ENCODE measurements at places on chromosomes 6 and 20. TPM values are rescaled to one million over a fixed set of nuclear protein-coding genes. Genes with fewer than 3 reads are reported as not detected.

DNA sequence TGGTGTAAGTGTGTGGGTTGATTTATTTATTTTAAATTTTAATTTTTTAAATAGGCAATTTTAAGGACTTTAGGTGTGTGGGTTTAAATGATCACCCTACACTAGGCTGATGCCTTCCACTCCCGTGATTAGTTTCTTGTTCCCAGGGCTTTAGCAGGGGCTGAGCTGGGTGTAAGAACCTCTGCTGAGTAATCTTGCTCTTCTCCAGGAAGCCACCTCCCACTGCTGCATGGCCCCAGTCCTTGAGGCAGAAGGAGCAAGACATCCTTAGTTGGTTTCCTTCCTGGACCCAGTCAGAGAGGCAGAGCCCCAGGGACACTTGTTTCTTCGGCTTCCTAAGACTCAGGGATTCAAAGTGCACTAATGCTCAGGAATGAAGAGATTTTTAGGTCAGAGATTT is 19.8 kb upstream of the CDC5L start:
- DNase-seq, result no peak

GRCh38 chr6:54525731-54526130 is 217.5 kb downstream of the TINAG start:
- no peak for DNase-seq

- no peak for DNase-seq
Measured at GRCh38 chr20:53570446-53571276, 23.0 kb downstream of the ZNF217 start.

DNA sequence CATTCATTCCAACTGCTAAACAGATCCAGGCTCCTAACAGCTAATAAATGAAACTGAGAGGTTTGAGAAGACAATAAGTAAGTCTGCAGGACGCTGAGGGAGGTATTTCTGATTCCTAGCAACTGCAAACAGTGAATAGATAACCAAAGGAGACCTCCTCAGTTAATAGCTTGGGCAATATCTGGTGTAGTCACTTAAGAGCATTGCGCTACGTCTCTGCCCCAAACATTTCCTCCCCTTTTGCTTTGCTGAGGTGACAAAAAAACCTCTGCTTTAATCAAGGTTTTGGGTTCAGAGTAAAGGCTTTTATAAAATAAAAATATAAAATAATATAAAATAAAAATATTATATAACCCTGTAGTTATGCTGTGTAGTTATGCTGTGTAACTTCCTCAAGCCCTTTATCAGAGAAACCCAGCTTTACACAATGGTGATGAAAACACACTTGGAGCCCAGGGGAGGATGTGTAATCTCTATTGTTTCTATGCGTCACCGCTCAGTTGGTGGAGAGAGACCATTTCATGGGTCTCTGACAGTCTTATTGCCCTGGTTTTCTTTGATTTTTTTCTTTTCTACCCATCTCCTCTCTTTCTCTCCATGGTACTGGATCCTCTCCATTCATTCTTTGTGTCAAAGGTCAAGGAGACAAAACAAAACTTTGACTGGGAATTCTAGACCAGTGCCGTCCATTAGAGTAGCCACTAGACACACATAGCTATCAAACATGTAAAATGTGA is 18.9 kb upstream of the CALHM5 start:
- DNase-seq, result no peak

- DNase-seq, result no peak
Measured at GRCh38 chr6:167163476-167164011, 5.8 kb upstream of the GPR31 start.

Gene RAET1L
- not detected for total RNA-seq

Gene XKR7
- 0.06 TPM for total RNA-seq

Measured in OCI-LY7 (cell line).